GM13977 (cell line): ENCODE measurements at places on chromosomes 5 and 9.

DNA sequence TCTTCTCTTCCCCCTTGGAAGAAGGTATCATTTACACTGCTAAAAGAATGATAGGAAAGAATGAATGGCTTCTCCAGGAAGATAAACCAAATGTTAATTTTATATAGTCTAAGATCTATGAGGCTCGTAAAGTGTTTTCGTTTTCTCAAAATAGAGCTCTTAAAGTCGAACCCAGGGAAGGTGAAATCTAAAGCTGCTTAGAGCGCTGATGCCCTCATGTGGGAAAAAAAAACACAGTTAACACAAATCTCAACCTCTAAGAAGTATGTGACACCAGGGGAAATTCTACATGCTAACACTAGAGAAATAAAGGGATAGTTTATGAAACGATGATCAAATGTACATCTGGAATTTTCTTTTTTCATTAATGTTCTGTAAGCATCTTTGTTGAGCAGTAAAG is 257.9 kb downstream of the RASEF start:
- DNase-seq, result no peak

DNA sequence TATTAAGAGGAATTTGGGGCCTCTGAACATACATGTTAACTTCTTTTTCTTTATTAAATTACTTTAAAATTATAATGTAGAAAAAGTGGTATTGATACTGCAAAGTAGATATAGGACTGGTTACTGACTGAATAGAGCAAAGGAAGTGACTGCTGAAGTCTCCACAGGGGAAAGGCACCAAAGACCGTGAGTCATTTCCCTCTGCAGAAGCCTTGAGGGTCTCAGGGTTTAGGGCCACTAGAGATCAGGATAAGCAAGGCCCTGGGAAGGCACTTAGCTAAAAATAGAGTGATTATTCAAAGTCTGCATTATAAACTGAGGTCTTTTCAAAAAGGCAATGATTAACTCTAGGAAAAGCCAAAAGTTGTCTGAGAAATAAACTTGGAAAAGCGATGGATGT is 44.7 kb upstream of the ITGA1 start:
- no peak for DNase-seq

GRCh38 chr5:31235381-31235780 is 41.9 kb downstream of the CDH6 start:
- no peak for DNase-seq

- no peak for DNase-seq
These were observed 50.7 kb downstream of the UIMC1 start for GRCh38 chr5:176955895-176956294.

GRCh38 chr9:92737611-92738299 is 26.9 kb downstream of the BICD2 start:
- no peak for DNase-seq

DNA sequence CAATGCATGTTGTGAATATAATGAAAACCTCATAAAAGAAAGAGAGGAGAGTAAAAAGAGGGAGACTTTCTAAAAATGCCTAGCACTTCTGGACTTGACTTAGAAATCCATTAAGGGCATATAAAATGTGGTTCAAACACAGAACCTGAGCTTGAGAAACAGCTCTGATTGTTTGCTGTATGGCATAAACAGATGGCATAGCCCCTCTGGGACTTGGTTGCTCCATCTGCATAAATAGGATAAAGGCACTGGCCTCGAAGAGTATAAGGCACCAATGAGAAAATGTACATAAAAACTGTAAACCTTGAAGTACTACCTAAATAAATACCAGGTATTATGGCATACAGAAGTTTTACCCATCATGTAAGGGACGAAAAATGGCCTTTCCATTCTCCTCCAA is 23.8 kb downstream of the MRPS27 start:
- no peak for DNase-seq

- no peak for DNase-seq
These were observed 10.6 kb downstream of the PTGS1 start for GRCh38 chr9:122381206-122381950.

- no peak for DNase-seq
These were observed 5.4 kb downstream of the NPDC1 start for GRCh38 chr9:137040568-137040967.

DNA sequence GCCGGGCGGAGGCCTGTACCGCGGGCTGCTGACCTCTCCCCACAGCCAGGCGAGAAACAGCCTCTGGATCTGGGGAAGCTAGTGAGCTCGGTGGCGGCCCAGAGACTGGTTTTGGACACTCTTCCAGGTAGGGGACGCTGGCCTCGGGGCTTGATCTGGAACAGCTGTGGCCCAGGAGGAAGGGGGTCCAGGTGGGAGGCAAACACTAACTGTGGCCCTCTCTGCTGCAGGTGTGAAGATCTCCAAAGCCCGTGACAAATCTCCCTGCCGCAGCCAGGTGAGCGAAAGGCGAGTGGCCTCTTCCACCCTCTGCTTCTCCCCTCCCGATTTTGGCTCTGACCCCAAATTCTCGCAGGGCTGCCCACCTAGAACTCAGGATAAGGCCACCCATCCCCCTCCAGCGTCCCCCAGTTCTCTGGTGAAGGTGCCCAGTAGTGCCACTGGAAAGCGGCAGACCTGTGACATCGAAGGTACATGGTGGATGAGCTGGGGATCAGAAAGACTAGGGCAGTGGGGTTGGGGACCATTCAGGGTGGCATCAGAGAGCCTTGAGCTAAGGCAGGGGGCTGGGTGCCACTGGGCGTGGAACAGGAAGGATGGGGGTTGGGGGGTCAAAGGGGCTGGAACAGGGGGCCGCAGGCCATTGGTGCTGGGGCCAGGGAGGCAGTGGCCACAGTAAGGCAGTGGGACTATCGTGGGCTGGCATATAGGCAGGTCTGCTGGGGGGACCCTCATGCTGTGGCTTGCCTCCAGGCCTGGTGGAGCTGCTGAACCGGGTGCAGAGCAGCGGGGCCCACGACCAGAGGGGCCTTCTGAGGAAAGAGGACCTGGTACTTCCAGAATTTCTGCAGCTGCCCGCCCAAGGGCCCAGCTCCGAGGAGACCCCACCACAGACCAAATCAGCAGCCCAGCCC is 12.9 kb upstream of the SLC34A1 start:
- no peak for DNase-seq

- DNase-seq, result no peak
These were observed 34.4 kb downstream of the KIF2A start for GRCh38 chr5:62340392-62340791.

DNA sequence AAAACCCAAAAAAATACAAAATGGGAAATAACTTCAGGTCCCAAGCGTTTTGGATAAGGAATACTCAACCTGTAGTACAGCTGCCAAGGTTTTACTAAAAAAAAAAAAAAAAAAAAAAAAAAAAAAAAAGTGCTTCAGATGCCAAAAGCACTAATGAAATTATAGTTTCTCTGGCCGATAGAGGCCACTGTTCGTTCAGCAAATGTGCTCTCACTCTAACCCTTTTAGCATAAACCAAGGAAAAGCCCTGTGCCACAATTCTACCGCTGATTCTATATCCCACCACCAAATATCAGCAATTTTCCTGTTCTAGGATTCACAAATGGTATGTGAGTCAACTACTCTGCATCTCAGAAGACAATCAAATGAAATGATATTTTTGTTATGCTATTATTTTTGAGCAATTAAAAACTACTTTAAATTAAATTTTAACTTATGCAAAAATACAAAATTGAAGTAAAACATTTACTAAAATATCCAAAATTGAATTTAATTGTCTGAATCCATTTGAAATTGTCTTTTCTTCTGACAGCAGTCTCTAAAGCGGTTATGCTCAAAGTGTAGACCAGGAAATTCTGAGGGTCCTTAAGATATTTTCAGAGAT is 79.8 kb downstream of the RICTOR start:
- DNase-seq, result peak; percentile 24

GRCh38 chr5:35153375-35153932 is 76.8 kb downstream of the PRLR start:
- no peak for DNase-seq

DNA sequence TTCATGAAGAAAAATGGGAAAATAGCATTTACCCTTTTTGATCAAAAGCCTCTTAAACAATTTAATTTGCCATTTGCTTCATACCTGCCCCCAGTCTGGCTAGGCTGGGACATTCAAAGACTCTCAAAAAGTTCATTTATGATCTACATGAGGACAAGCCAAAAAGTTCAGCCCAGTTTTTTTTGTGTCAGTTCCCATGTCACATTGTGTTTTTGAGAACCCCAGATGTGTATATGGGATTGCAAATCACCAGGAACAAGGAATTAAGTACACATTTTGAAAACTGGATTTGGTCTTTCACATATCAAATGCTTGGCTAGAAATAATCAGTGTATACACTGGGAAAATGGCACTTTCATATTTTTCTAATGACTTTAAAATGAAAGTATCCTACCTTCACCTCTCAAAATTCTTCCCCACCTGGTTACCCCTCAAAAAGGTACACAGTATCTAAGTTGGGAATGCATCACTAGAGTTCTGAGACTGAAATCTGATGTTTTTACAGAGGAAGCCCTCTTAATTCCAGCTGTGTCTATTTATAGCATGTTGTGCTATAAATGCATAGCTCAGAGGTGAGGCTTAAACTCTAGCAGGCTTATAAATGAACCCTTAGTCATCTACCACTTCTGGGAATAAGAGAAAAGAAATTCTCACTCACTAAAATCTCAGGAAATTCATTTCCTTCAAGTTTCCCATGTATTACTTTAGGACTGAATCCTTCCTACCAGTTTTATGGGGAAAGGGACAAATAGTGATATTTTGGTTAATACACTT is 9.3 kb downstream of the STOM start:
- no peak for DNase-seq

- no peak for DNase-seq
These were observed 51.7 kb downstream of the ARHGAP26 start for GRCh38 chr5:142821733-142822487.

GRCh38 chr5:80177236-80177635 is 78.6 kb downstream of the SERINC5 start:
- no peak for DNase-seq

DNA sequence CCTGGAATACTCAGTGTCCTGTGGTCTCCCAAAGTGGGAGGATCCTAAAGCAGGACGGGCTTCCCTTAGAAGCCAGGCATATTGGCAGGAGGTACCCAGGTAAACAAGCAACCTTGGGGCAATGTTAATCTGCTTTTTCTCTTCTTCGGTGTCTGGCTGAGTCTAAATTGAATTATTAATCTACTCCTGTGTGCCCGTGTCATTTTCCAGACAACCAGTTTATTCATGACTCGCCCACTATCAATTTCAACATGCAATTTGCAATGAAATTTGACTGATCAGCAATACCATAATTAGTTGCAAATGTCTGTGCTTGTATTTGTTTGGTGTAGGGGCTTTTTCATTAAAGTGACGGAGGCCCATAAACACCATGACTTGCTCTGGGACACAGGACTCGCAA is 32.9 kb upstream of the JADE2 start:
- DNase-seq, result no peak

DNA sequence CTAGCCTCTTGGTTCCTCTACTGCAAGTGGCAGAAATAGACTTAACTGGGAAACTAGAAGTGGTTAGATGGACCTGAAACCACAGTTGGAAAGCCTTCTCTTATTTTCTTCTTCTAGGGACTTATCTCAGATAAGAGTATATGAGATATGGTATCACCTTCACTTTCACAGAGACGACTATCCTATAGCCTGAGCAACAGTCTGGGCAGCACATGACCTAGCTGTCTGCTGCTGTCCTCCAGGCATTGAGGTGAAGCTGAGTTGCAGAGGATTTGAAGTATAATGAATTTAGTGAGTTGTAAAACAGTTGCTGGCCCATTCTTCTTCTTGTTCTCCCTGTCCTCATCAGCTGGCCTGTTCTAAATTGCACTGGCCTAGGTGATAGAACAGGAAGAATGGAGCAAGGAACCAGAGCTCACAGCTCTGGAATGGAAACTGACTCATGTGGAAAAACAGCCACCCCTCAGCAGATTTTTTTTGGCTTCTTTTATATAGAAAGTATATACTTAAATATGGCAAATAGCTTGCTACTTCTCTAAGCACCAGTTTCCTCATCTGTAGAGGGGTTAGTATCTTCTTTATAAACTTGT is 27.8 kb downstream of the RECK start:
- DNase-seq, result no peak

DNA sequence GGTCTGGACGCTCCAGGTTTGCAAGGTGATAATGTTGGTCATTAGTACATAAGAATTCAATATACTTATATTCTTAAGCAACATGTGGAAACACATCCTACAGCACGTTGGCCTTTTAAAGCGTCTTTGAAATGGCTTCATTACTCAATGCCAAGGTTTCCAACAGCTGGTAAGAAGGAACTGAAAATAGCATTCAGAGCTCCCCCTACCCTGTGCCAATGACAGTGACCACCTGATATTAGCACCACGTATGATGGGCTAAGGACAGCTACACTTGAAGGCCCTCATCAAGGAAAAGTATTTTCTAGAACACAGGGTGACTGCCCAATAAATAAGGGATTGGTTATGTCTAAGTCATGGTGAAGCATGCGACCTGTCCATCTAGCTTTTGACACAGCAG is 9.9 kb downstream of the ZNF622 start:
- no peak for DNase-seq

- no peak for DNase-seq
These were observed 127.2 kb downstream of the PDE8B start for GRCh38 chr5:77337686-77338085.

- DNase-seq, result no peak
These were observed 4.8 kb downstream of the LHX2 start for GRCh38 chr9:124016175-124017050.

DNA sequence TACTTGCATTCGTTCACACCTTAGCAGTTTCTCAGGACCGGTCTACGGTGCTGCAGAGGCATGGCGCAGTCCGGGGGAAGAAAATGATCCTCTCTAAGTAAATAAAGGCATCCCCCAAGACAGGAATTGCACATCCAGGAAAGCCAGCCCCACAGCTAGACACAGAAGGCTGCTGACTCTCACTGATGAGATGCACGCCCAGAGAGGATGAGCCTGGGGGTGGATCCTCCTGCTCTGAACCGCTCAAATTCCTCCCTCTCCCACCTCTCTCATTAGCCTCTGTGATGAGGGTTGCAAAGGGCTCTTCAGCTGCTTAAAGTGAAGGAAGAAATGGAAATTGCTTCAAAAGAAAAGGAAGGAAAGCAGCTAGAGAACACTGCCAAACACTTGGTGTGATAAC is 132.4 kb downstream of the TTLL11 start:
- no peak for DNase-seq

DNA sequence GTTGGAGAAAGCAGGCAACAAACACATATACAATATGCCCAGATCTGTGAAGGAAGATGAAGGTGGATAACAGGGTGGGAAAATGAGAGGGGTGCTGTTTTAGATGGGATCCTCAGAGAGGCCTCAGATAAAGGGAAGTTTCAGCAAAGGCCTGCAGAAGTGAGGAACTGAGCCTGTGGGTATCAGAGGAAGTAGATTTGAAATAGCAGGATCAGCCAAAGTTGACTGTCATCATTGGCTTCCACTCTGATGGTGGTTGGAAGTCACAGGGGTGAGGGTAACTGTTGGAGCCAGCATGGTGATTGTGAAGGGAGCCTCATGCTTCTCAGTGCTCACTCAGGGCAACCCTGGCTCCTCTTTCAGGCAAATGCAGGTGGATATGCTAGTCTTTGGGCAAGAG is 607.2 kb upstream of the CLINT1 start:
- no peak for DNase-seq

- DNase-seq, result no peak
These were observed 93.2 kb upstream of the CXCL14 start for GRCh38 chr5:135671966-135672365.
